ENCODE measurements at places on chromosomes 4 and X.

GRCh38 chr4:11746734-11747133, 318.0 kb upstream of the HS3ST1 start:
- no peak for DNase-seq

DNA sequence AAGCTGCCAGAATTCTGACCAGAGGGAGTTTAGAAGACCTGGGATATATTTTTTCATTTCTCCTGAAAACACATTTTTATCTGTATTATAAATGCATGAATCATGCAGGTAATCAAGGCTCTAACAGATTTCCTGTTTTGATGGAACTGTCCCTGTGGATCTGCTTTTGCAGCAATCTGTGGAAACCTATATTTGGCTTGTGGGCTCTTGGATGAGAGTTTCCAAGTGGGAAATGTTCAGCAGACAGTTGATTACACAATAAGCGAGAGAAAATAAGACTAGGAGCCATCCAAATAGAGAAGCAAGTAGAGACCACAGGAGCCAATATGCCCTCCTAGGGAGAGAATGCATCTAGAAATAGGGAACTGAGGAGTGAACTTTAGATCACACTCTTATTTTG, 105.0 kb downstream of the NDST3 start:
- DNase-seq: no peak

- no peak for DNase-seq
Measured at GRCh38 chr4:103415801-103416200, 217.7 kb upstream of the CENPE start.

- no peak for DNase-seq
Measured at GRCh38 chr4:77415689-77416088, 189.9 kb upstream of the CXCL13 start.

DNA sequence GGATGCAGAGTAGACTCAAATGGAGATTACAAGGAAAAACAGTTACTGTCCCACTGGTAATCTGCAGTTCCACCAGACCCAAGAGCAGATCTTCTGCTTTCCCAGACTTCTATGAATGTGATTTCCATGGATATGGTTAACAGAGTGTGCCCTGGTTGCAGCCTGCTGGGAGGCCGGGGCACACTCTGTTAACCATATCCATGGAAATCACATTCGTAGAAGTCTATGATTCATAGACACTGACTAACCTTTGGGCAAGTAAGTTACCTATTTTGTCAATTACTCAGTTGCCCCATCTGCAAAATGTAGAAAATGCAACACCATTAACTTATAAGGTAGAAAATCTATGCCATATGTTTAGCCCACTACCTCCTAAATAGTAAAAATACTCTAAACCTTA, 443.1 kb upstream of the PITX2 start:
- DNase-seq: no peak
